ENCODE measurements at places on chromosomes 3 and 15. TPM values are rescaled to one million over a fixed set of nuclear protein-coding genes. Genes with fewer than 3 reads are reported as not detected.

- no peak for DNase-seq
These were observed 9.6 kb downstream of the LRRK1 start for GRCh38 chr15:100928632-100929280.

- peak; percentile 40 for DNase-seq
These were observed 97.5 kb downstream of the IGF1R start for GRCh38 chr15:98745650-98746374.

GRCh38 chr15:99753066-99753465 is 19.8 kb upstream of the LYSMD4 start:
- DNase-seq, result no peak

DNA sequence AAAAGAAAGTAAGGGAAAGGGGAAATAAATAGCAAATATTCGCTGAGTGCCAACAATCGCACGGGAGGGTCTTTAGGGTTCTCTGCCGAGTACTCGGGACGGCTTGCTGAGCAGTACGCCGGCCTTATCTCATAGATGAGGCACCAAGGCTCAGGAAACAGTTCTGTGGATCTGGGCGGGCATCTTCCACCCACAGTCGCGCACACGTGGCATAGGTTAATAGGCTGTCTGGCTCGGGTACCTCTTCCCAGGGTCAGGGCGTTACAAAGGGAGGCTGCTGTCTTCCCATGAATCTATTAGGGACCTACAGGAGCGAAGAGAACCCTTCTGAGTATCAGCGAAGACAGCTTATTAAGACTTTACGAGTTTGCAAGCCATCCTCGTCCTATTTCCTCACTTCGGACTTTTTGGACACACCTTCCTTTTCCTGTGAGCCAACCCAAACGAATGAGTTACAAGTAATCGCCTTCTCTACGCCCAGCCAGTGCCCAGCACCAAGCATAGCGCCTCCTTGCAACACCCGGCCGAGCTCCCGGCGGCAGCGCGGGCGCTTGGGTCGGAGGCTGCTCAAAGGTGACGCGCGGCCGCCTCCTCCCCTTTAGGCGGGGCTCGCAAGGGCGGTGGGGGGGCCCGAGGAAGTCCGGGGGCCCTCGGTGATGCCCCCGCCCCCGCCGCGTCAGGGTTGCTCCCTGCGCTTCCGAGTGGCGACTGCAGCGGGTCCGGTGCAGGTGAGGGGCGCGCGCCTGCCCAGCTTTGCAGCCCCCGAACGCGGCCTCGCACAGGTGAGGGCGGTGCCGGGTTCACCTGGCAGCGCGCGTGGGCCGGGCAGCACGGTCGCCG is at the start of gene MCTP2:
Gene MCTP2, plus strand, starts transcription at position 679 of the 840 bp plus-strand sequence. CDS start 66,705 bp downstream, outside the sequence.
- DNase-seq, result peak; percentile 12

SI gene
- total RNA-seq, result not detected

CPN2 gene
- not detected for total RNA-seq

GHSR gene
- not detected for total RNA-seq

SLC9C1 gene
- total RNA-seq, result not detected

CEP70 gene
- 28.0 TPM for total RNA-seq

CEMIP gene
- 2.1 TPM for total RNA-seq
